BJ (cell line): ENCODE measurements at places on chromosomes 13 and 19.

- DNase-seq: peak; percentile 28
These were observed 26.2 kb upstream of the WDFY2 start for GRCh38 chr13:51557875-51558612.

DNA sequence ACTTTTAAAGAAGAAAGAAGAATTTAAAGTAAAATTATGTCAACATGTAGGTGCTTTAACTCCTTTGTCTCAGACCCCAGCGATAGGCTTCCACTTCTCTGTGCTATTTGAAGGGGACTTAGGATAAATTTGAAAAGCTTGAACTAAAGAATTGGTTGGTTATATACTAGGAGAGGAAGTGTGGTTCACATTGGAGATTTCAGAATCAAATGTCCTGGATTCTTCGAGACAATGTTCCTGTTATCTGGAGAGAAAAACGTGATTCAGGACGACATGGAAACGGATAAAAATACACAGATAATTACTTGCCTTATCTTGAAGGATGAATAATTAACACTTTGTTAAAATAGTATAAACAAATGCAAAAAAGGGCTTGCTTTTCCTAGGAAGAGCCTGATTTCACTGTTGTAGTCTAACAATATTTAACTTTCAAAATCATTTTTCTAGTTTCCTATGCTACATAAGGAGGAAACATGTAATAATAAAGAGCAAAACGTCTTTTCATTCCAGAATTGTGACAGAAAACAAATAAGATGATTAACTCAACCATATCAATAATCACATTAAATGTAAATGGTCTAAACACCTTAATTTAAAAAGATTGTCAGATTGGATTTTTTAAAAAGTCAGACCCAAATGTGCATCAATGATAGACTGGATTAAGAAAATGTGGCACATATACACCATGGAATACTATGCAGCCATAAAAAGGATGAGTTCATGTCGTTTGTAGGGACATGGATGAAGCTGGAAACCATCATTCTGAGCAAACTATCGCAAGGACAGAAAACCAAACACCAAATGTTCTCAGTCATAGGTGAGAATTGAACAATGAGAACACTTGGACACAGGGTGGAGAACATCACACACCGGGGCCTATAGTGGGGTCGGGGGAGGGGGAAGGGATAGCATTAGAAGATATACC, 724 bp upstream of the ZNF780A start:
- DNase-seq: no peak

- no peak for DNase-seq
These were observed 58.8 kb upstream of the ZNF681 start for GRCh38 chr19:23817519-23817918.

DNA sequence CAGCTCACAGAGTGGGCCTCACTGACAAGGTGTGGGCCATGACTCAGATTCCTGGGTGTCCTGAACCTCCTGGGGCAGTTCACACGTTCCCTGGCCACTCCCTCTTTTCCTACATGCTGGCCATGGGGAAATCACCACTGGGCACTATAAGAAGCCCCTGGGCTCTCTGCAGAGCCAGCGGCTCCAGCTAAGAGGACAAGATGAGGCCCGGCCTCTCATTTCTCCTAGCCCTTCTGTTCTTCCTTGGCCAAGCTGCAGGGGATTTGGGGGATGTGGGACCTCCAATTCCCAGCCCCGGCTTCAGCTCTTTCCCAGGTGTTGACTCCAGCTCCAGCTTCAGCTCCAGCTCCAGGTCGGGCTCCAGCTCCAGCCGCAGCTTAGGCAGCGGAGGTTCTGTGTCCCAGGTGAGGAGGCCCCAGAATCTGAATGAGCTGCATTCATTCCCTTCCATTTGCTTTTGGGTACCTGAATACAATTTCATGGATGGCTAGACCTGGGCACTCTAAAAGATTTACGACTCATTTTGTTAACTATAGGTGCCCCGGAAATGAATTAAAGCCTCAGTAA, at the start of gene OLFM4:
OLFM4 (plus strand) TSS at position 177 of the 567 bp plus-strand sequence; CDS start at position 201, 24 bp downstream.
- no peak for DNase-seq

DNA sequence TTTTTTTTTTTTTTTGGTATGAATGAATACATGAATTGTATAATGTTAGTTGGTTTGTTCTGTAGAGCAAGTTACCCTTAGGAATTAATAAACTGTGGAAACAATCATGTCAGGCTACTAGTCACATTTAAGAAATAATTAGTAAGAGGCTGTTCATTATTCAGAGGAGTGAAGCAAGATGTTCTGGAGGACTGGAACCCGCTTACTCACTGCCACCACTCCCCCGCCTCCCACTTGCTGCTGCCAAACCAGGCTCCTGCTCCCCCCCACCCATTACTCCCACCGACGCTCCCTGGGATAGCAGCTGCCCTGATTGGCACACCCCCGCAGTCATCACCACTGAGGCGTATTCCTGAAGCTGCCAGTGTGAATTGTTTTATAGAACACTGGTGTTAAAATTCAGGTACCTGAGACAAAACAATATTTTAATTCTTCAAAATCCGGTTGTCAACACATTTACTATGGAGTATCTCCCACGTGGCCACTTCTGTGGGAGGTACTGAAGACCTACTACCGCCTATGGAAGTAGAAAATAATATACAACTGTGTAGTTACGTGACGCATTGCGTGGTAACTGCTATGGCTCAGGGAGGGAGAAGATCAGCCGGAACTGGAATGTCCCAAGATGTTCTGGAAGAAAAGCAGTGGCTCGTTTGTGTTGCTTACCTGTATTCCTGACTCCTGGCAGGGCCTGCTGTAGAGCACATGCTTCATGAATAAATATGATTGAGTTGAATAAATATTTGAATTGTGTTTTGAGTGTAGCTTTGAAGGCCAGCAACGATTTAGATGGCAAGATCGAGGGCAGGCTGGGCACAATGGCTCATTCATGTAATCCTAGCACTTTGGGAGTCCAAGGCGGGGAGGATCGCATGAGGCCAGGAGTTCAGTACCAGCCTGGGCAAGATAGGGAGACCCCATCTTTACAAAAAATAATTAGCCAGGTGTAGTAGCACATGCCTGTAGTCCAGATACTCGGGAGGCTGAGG, 1.7 kb downstream of the DPY19L3 start:
- no peak for DNase-seq

DNA sequence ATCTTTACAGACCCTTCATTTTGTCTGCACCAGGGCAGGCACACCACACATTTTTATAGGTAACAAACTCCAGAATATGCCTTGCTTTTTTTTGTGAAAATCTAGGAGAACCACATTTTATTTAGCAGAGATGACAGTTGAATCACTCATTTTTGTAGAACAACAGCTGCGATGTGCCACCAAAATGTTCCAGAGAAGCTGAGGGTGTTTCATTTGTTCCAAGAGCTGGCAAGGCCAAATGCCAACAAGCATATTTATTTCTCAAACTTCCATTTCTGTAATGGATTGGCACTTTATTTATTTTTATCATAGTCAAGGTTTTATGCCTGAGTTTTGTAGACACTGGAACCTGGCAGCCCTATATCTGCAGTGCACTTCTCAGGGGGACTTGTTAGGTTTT, 10.4 kb downstream of the OLFM4 start:
- no peak for DNase-seq

DNA sequence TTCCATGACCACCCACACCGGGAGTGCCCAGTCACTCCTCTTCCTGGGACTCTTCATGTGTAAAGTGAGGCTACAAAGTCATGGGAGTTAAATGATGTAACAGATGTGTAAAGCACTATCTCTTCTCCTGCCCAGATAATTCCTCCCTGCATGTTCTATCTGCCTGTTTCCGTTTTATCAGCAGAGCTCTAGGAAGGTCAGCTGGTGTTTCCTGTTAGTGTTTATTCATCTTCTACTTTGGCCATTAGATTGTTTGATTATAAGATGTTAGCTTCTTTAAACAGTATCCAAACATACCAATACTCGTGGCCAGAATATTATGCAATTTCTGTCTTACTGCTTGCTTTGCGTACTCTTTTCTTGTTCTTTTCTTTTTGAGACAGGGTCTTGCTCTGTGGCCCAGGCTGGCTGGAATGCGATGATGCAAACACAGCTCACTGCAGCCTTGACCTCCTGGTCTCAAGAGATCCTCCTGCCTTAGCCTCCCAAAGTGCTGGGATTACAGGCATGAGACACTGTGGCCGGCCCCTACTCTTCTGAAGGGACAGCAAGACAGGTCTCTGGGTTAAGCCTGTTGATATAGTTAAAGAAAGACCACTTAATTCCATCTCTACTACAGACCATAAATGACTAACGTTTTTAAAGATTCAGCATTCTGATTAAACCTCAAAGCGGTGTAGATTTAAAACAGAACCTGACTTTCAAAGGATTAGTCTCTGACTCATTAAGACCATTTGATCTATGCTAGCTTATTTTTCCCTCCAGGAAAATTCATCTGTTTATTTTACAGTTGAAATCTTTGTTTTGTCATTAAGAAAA, 97.4 kb upstream of the AKAP11 start:
- peak; percentile 32 for DNase-seq

DNA sequence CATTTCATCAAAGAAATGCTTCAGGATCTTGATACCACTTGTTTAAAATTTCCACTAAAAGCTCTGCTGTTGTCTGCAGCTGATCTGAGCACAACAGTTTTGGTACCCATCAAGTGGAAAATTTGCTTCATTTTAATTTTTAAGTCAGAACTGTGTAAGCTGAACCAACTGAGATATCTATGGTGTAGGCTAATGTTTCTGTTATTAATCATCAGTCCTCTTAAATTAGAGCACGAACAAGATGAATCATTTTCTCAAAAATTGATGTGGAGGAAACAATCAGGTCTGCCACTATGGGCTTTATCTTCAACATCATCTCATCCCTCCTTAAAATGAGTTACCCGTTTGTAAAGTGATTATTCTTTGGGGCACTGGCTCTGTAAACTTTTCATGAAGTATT, 221.5 kb upstream of the NBEA start:
- no peak for DNase-seq

GRCh38 chr13:77774181-77774580, 76.7 kb downstream of the SLAIN1 start:
- no peak for DNase-seq

- peak; percentile 85 for DNase-seq
These were observed 420 bp downstream of the ECH1 start for GRCh38 chr19:38831142-38831605.

DNA sequence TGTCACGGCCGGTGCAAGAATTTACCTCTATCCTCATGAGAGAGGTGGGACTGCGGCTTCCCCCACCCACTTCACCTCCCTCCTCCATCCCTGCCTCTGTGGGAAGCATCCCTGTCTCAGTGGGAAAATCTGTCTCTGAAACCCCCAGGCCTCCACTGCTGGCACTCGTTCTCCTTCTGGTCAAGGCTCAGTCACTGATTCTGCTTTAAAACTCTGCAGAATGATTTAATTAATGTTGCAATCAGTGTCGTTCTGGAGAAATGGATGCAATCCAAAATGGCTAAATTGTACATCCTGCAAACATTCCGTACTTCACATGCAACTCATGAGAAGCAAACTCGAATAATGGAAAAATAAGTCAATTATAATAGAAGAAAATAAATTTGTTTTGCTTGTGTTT, 5.6 kb downstream of the RASL11A start:
- DNase-seq: peak; percentile 74

- no peak for DNase-seq
These were observed 1.5 kb upstream of the NDUFS7 start for GRCh38 chr19:1382250-1382649.

GRCh38 chr13:39777527-39778061, 122.1 kb downstream of the COG6 start:
- peak; percentile 52 for DNase-seq

DNA sequence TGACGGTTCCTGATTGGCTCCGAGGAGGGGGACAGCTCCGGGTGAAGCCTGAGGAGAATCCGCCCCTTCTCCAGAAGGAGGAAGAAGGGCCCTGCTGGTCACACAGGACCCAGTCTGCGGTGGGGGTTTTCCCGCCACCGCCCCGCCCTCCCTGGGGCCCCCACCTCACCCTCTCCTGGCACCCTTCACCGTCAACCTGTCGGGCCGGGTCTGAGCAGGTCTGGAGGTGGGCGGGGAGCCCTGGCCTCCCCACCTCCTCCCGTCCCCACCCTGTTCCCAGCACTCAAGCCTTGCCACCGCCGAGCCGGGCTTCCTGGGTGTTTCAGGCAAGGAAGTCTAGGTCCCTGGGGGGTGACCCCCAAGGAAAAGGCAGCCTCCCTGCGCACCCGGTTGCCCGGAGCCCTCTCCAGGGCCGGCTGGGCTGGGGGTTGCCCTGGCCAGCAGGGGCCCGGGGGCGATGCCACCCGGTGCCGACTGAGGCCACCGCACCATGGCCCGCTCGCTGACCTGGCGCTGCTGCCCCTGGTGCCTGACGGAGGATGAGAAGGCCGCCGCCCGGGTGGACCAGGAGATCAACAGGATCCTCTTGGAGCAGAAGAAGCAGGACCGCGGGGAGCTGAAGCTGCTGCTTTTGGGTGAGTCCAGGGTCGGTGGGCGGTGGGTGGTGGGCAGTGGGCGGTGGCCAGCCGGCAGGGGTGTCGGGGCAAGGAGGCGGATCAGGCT, at the start of gene GNA15:
GNA15 (plus strand) TSS at position 73 of the 723 bp plus-strand sequence; CDS start at position 491, 418 bp downstream.
- no peak for DNase-seq

- no peak for DNase-seq
These were observed 6.3 kb upstream of the MBD3 start for GRCh38 chr19:1598777-1599459.

GRCh38 chr13:95228130-95228529, 73.1 kb downstream of the ABCC4 start:
- DNase-seq: no peak

GRCh38 chr19:34089566-34089965, 82.7 kb upstream of the LSM14A start:
- DNase-seq: no peak

GRCh38 chr13:76459863-76460262, 426.3 kb downstream of the KCTD12 start:
- no peak for DNase-seq

DNA sequence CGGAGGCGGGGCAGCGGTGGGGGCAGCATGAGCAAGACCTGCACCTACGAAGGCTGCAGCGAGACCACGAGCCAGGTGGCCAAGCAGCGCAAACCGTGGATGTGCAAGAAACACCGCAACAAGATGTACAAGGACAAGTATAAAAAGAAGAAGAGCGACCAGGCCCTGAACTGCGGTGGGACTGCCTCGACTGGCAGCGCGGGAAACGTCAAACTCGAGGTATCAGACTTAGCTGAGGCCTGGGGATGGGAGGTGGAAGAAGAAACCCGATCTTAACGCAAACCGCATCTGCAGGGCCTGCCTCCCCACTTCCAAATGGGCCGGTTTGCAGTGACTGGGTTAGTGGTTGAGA, 693 bp downstream of the RFXAP start:
- DNase-seq: no peak

GRCh38 chr13:113942591-113943103, 31.2 kb downstream of the C13orf46 start:
- DNase-seq: no peak

DNA sequence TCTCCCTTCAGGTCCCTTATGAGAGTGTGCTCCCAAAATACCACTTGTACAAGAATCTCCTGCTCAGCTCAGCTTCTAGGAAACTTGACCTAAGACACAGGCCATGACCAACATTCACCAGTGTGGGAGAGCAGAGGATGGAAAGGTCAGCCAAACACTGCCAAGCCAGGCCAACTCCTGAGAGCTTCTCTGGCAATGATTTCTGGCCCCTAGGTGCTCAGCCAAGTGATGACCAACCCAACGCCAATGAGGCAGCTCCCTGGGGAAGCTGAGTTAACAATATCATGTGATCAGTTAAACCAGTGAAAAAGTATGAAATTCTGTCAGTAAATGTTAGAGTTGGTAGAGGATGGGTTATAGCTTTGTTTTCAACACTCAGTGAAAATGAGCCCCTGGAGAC, 49.1 kb upstream of the FLT1 start:
- no peak for DNase-seq
